ENCODE measurements at places on chromosomes 1 and 21.

DNA sequence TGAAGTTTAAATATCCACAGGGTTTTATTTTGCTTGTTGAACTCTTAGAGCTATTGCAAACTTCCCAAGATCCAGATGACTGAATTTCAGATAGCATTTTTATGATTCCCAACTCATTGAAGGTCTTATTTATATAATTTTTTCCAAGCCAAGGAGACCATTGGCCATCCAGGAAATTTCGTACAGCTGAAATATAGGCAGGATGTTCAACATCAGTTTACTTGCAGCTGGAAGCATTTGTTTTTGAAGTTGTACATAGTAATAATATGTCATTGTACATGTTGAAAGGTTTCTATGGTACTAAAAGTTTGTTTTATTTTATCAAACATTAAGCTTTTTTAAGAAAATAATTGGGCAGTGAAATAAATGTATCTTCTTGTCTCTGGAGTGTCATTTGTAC, 32.8 kb upstream of the DDR2 start:
- DNase-seq: no peak

GRCh38 chr1:15412175-15412800, 2.6 kb downstream of the EFHD2 start:
- no peak for DNase-seq

DNA sequence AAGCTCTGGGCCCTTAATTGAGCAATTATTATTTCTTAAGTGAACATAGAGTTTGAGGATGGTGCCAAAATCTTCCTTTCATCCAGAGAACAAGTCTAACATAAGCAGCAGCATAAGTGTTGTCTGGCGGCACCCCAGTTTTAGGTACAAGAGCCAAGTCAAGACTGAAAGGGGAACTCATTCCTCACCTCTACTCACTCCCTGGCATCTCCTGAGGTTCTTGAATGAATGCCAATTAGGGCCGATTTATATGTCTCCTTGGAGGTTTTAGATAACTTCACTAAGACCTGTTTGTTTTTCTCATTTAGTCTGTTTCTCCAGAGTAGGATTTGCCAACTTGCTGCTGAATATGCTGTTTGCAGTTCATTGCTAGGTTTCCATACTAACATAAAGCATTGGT, 42.6 kb upstream of the ADGRL2 start:
- no peak for DNase-seq

GRCh38 chr1:82700476-82700875, 899.7 kb downstream of the ADGRL2 start:
- no peak for DNase-seq

DNA sequence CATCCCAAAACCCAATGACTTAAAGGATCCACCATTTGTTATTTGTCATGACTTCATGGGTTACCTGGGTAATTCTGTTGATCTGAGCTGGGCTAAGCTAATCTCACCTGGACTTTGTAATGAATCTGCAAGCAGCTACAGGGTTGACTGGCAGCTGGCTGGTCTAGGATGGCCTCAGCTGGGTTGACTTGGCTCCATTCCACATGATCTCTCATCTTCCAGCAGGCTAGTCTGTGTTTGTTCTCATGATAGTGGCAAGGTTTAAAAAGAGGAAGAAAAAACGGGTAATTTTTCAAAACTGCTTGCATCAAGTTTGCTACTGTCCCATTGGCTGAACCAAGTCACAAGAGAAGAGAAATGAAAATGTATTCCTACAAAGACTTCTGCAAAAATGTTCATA, 24.8 kb upstream of the ZMYM4 start:
- DNase-seq: no peak

DNA sequence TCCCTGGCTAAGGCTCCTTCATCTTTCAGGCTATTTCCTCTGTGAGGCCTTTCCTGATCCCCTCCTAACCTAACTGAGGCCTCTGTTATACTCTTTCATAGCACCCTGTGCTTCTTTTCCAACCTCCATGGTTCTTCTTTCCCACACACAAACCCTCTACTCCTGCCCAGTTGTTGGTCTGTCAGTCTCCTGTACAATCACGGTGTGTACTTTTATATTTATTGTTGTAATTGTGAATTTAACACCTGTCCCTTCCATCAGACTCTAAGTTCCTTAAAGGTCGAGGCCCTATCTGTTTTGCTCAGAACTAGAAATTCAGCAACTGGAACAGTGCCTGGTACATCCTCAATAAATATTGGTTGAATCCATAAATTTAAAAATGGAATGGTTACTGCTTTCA, 100.2 kb upstream of the KCNE2 start:
- no peak for DNase-seq

Data from HS-5 (cell line).